ENCODE measurements at places on chromosomes 13 and 19. TPM values are rescaled to one million over a fixed set of nuclear protein-coding genes. Genes with fewer than 3 reads are reported as not detected.

The ZNF665 gene
- polyA plus RNA-seq, result 12.9 TPM

The NKPD1 gene
- polyA plus RNA-seq, result 0.39 TPM

The CLASRP gene
- 85.9 TPM for polyA plus RNA-seq

The TINCR gene
- 0.62 TPM for polyA plus RNA-seq

The DHDH gene
- polyA plus RNA-seq, result 6.0 TPM
